ENCODE measurements at places on chromosomes 11 and 22. TPM values are rescaled to one million over a fixed set of nuclear protein-coding genes. Genes with fewer than 3 reads are reported as not detected.

DNA sequence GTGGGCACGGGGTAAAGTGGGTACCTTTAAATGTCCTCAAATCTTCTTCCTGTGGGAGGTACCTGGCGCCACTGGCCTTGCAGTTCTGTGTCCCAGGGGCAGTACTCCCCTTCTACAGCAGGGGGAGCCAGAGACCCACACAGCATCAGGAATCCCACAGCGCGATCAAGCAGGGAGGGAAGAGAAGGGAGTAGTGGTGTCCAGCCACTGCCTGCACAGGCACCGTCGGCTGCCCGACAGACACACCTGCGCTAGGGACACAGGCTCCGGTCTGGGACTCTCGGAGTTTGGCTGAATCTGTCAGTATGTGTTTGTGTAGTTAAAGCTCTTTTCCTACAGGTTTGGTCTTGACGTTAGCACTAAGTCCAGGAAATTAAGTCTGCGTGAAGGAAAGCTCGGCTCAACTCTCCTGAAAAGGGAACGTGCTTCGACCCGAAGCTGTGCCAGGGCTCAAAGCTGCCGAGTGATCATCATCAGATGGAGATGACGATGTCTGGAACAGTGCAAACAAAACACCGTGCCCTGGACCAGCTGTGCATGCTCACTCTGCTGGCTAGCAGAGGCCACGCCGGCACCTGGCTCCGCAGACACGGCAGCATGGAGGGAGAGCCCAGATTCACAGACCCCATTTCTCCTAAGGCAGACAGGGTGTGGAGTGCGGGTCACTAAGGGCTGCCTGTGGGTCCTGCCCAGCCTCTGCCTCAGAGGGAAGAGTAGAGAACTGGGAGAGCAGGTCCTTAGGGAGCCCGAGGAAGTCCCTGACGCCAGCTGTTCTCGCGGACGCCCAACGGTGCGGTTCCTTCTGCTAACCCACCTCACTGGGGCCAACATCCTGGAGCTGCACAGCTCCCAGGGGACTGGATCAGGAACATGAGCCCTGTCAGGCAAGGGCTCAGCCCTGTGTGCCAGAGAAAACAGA, 56.0 kb upstream of the BID start:
- H3K27me3 ChIP-seq: no peaks in the 10 kb centered on the region
- H3K4me3 ChIP-seq: no peak overlapping the region
- peaks cover 9% of the 10 kb centered on the region for H3K36me3 ChIP-seq
- peak; percentile 52 for DNase-seq
- H3K4me1 ChIP-seq: no peaks in the 10 kb centered on the region

- H3K27me3 ChIP-seq: no peaks in the 10 kb centered on the region
- DNase-seq: no peak
- H3K4me1 ChIP-seq: no peaks in the 10 kb centered on the region
Observed at GRCh38 chr22:30104501-30105156, 24.4 kb downstream of the HORMAD2 start.

DNA sequence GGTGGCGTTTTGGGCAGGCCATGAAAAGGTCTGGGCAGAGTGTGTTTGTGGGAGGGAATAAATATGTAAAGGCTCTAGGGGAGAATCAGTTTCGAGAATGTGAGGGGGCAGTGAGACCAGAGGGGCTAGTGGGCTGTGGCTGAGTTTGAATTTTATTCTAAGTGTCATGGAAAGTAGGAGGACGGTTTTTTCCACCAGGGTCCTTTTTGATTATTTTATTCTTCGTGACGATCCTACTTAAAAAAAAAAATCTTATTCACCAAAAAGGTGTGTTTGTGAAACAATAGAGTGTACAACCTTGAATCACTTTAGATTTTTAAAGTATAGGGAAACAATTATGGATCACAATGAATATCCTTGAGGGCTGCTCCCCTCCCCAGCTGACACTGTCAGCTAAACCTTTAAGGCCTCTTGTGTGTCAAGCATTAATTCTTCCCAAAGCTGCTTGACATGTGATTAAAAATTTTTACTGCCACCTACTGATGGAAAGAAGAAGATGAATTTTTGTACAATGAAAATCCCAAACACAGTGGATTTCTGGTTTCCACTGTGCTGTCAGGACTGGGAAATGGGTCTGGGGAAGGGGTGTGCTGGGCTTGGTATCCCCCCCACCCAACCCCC, 107.5 kb upstream of the OR4B1 start:
- peak; percentile 37 for DNase-seq
- H3K27me3 ChIP-seq: no peaks in the 10 kb centered on the region
- H3K36me3 ChIP-seq: no peaks in the 10 kb centered on the region
- H3K27ac ChIP-seq: 0 out of 2 replicates have a peak overlapping the region, but pooled peaks have one; percentile 14
- H3K4me3 ChIP-seq: no peak overlapping the region

GRCh38 chr11:97349201-97349600, 959.4 kb downstream of the JRKL start:
- H3K4me1 ChIP-seq: no peaks in the 10 kb centered on the region
- H3K27me3 ChIP-seq: no peaks in the 10 kb centered on the region
- no peaks in the 10 kb centered on the region for H3K36me3 ChIP-seq

DNA sequence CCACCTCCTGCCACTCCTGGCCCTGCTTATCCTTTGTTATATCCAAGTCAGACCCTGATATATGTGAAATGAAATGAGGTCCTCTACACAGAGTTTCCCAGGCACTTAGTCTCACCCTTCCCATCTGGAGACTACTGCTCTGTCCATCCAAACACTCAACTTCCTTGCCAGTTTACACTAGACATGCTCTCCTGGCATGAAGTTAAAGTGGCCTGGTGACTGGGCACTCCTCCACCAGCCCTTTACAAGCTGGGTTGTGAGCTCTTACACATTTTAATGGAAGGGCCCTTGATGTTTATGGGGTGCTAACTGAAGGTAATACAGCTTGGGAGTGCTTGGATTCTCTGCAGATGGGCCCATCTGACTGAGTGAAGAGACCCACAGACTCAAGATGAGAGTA, 216.1 kb upstream of the NARS2 start:
- no peak for DNase-seq
- H3K27me3 ChIP-seq: peaks cover 55% of the 10 kb centered on the region
- no peak overlapping the region for H3K4me3 ChIP-seq
- H3K36me3 ChIP-seq: no peaks in the 10 kb centered on the region

DNA sequence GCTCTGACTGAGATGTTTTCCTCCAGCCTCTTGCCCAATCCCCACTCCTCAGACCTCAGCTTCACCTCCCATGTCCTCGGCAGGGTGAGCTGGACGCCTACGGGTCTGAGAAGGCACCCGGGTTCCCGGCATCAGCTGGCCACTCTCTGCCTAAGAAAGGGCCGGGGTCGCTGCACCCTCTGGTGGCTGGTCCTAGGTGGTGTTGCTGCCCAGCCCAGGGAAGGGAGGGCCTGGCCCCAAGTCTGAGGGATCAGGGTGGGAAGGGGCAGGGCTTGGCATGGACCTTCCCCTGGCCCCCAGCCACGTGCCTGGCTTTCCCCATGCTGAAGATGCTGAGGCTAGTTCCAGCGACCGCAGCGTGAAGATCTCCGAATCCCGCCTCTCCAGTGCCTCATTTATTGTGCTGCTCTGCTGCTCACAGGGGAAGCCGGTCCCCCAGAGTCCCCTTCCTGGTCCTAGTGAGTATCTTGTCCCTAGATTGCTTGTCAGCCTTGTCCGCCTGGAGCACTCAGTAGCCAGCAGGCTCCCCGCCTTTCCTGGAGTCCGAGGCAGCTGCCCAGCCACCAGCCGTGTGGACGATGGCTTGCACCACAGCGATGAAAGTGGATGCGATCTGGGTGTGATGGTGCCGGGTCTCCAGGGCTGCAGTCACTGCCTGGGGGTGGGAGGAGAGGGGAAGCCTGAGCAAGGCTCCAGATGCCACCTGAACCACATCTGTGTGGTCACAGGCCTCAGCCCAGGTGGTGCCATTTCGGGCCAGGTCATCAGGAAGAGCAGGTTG, 2.9 kb upstream of the GGT5 start:
- H3K4me1 ChIP-seq: peaks cover 28% of the 10 kb centered on the region
- H3K27me3 ChIP-seq: no peaks in the 10 kb centered on the region
- peak overlapping the region; percentile 55 for H3K27ac ChIP-seq
- peak; percentile 43 for DNase-seq

Gene MMP1
- total RNA-seq: not detected

Gene APOBEC3B
- 10.3 TPM for total RNA-seq
